ENCODE measurements at places on chromosomes 16 and 17.

DNA sequence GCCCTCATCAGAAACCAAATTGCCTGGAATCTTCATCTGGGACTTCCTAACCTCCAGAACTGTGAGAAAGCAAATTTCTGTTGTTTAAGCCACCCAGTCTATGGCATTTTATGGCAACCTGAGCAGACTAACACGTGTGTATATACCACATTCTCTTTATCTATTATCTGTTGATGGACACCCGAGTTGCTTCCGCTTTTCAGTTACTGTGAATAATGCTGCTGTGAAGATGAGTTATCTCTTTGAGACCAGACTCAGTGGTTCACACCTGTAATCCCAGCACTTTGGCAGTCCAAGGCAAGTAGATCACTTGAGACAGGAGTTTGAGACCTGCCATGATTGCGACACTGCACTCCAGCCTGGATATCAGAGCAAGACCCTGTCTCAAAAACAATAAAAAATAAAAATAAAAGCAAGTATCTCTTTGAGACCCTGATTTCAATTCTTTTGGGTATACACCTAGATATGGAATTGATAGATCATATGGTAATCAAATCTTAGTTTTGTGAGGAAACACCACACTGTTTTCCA, 27.2 kb upstream of the CNEP1R1 start:
- DNase-seq = no peak

- DNase-seq = no peak
Observed at GRCh38 chr16:61435346-61435745, 600.9 kb downstream of the CDH8 start.

GRCh38 chr17:32878211-32878610, 1.3 kb upstream of the MYO1D start:
- DNase-seq = no peak

- DNase-seq = no peak
Observed at GRCh38 chr16:78163772-78164670, 64.6 kb downstream of the WWOX start.

DNA sequence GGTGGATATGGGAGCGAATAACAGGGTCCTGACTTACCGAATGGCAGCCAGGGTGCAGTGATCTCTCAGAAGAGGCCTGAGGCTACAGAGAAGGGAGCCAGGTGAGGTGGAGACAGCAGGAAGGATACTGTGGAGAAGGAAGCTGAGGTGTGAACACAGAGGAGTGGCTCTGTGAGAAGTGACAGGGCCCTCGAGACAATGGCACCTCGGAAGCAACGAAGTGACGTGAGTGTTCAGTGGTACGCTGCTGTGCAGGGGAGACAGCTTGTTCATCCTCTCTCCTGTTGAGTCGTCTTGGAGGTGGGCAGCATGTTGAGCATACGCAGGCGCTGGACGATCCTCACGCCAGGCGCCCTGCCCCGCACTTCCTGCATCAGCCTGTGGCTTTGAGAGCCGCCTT, 390.3 kb downstream of the CPPED1 start:
- DNase-seq = no peak

DNA sequence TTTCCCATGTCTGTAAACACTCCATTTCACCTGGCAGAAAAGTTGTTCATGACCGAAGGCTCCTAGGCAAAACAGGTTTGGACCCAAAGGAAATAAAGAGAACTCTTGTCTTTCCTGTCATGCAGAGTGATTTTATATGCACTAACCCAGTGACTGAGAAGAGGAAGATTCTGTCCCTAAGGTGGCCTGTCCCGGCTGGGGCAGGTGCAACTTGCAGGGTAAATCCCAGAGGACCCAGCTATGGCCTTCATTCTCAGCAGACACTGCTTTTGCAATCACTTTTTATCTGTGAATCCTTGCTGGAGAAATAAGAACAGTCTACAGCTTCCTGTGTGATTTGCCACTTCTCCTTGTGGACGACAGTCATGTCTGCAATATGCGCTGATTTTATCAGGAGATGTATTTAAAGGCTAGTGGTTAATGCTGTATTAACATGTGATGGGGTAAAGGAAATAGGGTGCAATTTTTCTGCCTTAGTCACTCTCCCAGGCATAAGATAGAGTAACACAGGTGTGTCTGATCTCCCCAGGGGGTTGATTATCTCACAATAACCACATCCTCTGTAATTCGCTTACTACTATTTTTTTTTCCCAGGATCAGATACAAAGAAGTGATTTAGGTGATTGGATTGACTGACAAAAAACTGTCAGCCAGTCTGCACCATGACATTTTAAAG, 696.8 kb upstream of the SOX9 start:
- DNase-seq = no peak

DNA sequence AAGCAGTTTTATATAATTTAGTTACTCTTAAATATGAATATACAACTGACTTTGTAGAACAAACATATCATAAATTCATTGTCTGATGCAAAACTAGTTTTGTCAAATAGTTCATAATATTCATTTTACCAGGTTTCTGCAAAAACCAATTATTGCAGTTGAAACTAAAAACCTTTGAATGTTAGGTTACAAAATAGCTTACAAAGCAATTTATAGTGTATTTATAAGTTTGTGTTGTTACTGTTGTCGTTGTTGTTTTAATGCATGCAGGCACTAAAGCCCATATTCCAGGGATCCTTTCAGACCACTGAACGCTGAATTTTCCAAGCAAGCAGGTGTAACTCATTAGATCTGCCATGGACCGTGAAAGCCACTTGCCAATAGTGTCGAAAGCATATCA, 427.6 kb downstream of the ZFHX3 start:
- no peak for DNase-seq

DNA sequence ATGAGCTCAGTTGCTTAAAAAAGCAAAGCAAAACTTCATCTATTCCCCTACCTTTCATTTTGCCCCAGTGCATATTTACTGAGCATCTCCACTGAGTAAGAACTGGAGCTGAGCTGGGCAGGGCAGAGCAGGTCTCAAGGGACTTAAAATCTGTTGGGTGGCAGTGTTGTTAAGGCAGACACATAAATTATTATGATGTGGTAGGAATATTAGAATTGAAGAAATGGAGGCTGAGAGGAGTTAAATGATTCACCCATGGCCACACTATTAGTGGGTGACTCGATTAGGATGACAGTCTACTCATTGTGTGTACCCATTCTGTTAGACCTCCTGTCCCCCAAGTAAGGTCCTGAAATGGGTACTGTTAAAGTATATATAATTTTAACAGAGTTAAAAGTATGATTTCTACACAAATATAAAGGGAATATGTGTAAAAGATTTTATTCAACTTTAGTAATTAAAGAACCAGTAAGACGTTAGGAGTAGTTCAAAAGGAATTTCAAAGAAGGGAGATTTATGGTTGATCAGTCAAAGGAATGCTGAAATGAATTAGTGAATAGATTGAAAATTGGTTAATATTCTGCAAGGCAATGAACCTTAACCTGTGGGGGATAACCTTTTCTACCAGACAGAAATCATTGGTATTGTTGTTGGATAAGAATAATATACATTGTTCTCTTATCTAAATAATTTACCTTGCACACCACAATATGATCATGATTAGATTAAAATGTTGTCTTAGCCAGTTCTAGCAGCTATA, 17.5 kb downstream of the ITGB3 start:
- DNase-seq = peak; percentile 37

- DNase-seq = no peak
Observed at GRCh38 chr16:23368469-23368868, 66.4 kb downstream of the SCNN1B start.

DNA sequence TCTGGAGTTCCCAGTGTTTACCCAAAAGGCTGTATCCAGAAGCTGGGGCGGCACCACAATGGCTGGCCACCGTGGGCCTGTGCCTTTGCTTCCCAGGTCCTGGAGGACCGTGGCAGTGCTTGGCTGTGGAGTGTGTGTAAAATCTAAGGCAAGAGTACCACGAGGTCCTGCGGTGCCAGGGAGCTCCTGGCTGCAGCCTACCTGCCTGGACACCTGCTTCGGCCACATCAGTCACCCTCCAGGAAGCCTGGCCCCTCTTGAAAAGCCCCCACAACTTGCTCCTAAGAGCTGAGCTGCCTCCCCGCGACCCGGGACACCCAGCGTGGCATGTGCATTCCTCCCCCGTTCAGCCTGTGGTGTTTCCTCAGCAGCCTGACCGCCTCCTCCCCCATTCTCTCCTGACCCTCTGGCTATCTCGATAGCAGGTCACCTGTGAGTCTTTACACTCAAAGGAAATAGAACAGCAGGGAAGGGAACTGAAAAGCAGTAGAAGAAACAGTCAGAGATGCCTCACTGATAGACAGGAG, 7.9 kb downstream of the TIMM22 start:
- no peak for DNase-seq

- no peak for DNase-seq
Observed at GRCh38 chr16:20671903-20672302, 25.6 kb downstream of the ACSM1 start.

GRCh38 chr17:40358323-40359038, 6.1 kb downstream of the GJD3 start:
- peak; percentile 70 for DNase-seq

DNA sequence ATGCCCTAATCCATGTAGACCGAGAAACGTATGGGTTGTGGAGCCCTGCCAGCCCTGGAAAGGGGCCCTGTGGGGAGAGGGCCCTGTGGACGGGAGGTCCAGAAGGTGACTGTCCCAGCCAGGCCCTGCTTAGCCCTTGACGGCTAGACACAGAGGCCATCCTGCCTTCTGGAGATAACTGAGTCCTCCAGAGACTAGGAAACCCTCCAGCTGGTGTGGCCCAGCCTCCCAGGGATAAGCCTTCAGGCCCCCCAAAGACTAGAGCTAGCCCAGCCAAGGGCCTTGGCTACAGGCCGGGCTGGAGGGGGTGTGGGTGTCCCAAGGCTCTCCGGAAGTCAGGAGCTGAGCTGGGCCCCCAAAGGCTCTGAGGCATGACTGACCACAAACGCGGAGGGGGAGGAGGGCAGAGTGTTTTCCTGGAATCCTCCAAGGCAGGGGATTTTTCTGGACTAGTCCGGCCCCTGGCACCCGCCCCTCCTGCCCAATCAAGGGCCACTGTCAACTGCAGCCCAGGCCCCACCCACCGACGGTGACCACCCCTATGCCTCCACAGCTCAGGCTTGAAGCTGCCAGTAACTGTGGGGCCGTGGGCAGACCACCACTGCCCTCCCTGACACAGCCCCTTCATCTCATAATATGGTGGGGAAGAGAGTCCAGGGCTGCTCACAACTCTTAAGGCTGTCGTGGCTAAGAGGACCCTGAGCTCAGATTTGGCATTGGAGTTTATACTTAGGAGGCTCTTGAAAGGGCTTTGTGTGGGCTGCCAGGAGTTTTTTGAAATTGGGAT, 885 bp upstream of the VASN start:
- no peak for DNase-seq

GRCh38 chr16:81066681-81067080, 10.4 kb downstream of the C16orf46 start:
- DNase-seq = no peak

DNA sequence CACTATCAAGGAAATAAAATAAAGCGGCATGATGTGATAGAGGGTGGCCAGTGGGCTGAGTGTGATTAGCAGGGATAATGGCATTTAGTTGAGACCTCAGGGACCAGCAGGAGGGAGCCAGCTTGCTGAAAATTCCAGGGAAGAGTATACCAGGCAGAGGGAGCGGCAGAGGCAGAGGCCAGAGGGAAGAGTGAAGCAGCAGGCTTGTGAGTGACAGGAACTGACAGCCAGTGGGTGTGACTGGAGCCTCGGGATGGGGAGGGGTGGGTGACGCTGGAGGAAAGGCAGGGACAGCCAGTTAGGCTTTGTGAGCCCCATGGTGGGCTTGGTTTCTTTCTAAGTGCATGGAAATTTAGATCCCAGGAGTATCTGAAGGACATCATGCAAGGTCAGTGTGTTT, 209.7 kb upstream of the CACNG3 start:
- DNase-seq = no peak

GRCh38 chr16:4344983-4345835, 5.9 kb downstream of the PAM16 start:
- no peak for DNase-seq

- no peak for DNase-seq
Observed at GRCh38 chr17:77233635-77234334, 93.0 kb downstream of the SEC14L1 start.

- no peak for DNase-seq
Observed at GRCh38 chr16:47995354-47995753, 160.4 kb downstream of the ABCC12 start.

DNA sequence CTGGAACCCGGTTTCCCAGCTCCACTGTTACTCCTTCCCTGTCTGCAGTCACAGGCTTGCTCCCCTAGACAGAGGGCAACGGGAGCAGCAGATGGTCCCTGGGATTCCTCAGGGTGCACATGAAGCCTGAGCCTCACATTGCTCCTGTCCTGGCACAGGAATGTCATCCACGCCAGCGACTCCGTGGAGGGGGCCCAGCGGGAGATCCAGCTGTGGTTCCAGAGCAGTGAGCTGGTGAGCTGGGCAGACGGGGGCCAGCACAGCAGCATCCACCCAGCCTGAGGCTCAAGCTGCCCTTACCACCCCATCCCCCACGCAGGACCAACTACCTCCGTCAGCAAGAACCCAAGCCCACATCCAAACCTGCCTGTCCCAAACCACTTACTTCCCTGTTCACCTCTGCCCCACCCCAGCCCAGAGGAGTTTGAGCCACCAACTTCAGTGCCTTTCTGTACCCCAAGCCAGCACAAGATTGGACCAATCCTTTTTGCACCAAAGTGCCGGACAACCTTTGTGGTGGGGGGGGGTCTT, 1.6 kb upstream of the DECR2 start:
- no peak for DNase-seq

DNA sequence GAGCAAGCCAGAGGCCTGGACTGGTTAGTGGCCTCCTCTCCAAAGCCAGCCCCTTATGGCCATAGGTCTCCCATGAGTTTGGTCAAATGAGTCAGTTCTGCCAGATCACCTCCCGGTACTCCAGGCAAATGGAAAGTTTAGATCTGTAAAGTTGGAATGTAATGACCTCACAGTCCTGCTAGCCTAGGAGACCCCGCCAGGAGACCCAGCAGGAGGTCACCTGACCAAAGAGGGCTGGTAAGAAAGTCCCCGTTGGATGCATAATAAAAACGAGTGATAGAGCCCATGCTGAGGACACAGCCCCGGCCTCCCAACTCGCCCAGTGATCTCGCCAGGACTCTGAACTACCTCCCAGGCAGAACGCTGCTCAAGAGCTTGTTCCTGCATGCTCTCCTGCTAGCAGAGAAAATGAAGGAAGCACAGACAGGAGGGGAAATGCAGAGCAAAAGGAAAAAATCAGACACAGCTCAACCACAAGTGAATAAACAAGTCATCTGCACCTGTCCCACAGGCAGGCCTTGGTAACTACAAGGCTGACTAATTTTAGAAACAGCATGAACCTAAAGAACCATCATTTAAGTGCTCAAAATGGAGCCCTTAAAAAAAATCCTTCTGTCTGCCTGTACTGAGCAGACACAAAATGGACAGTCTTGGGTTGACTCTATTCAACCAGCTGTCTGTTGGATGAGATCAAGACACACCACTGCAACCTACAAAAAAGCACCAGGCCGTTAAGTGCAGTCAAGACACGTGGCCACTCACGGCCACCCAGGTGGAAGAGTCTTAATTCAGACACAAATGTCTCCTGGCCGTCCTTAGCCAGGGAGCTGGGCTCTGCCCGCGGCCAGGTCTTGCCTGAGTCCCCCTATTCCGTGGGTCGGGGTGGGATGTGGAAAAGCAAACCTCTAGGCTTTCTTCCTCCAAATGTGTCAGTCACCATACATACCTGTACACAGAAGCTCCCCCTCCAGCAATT, 9.2 kb downstream of the CDIP1 start:
- DNase-seq = no peak

GRCh38 chr17:41329279-41329948, 13.9 kb upstream of the KRTAP17-1 start:
- DNase-seq = no peak
